ENCODE measurements at places on chromosomes 7 and 10. TPM values are rescaled to one million over a fixed set of nuclear protein-coding genes. Genes with fewer than 3 reads are reported as not detected.

The HTR5A gene
- total RNA-seq: under 0.01 TPM

The PANK1 gene
- 3.8 TPM for total RNA-seq

GRCh38 chr7:46192271-46192670 lies 271.2 kb upstream of the IGFBP3 start:
- DNase-seq: no peak

DNA sequence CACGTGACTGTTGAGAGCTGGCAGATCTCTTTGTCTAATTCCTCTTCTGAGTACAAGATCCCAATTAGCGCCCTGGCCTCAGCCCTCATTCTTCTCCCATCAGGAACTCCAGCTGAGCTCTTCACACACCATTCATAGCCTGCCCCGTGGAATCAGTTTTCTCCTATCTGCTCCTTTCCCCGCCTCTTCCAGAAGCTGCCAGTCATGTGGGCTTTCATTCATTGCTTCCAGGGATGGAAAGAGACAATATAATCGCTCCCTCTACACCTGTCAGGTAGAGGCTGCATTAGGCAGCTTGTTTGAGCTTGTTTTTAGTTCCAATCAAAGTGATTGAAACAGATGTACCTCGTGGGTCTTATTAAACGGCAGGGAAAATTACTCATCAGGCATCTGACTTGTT lies 515.8 kb downstream of the TYW1 start:
- DNase-seq: no peak

DNA sequence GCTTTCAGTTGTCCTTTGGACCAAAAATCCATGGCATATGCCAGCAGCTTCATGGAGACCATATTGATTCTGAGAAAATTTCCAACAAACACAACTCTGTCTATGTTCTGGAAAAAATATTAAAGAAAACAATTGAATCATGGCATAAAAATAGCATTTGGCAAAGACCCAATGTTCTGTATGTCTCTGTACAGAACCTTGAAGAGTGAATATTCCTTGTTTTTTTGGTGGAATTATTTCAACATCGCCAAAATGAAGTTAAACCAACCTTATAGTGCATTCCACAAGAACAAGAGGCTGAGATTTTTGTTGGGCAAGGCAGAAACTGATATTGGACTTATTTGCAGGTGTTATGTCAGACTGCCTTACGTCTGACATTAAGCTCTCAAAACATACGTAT lies 53.3 kb upstream of the SLC16A12 start:
- DNase-seq: no peak

- DNase-seq: no peak
These were observed 27.1 kb upstream of the SH3PXD2A start for GRCh38 chr10:103882285-103883007.

DNA sequence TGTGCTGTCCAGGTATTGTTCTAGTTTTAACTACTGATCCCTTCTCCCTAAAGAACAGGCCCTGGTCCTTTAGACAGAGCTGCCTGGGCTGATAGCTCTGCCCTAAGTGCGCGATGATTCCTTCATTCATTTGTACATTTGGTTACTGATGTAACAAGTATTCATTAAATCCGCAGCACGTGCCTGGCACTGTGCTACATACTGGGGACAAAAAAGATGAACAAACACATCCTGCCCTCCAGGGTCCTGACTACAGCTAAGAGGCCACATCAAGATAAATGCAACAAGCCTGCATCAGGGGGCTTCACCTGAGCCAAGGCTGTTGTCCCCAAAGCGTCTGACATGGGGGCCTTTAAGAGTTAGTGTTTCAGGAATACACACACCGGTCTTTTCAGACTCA lies 99.0 kb upstream of the PODXL start:
- no peak for DNase-seq

- DNase-seq: no peak
These were observed 198.7 kb downstream of the THSD7A start for GRCh38 chr7:11633310-11633709.

DNA sequence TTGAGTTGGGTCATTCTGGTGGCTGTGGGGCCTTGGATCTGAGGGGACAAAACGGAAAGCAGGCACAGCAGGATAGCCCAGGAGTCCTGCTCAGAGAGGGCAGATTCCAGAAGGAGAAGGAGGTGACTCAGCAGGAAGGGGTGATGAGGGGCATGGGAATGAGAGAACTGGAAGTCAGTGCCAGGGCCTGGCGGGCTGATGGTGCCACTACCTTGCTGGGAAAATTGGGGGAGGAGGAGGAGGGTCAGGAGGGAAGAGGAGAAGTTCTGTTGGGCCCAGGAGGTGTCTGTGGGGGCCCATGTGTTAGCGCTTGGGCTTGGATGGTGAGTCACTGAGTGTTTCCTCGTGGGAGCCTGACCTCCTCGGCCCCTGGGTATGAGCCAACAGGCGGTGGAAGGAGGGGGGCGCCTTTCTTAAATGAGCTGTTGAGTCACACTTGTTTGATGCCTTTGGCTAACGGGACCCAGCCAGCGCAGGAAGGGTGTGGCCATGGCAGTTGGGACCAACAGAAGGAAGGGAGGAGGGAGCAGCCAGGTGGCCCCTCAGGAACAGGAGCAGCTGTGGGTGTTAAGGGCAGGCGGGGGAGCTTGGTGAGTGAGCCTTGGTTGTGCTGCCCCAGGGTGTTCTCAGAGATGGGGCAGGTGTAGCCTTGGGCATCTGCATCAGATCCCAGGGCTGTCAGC lies 130.0 kb upstream of the BTBD16 start:
- no peak for DNase-seq

DNA sequence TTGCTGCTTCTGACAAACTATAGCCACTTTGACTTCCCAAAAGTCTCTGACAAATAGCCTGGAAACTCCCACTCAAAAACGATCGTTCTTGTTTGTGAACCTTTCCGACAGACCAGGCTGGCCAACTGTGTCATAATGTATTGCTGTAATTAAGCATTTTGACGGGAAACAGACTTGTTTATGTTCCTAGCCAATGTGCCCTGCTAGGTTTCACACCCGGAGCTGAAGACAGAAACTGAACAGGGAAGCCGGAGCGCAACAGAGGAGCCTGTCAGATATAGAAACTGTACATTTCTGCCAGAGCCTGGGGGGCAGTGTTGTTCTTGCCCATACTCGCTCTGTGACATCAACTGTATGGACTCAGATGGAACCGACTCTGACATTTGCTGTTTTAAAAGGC lies 55.3 kb upstream of the C7orf33 start:
- DNase-seq: peak; percentile 73

DNA sequence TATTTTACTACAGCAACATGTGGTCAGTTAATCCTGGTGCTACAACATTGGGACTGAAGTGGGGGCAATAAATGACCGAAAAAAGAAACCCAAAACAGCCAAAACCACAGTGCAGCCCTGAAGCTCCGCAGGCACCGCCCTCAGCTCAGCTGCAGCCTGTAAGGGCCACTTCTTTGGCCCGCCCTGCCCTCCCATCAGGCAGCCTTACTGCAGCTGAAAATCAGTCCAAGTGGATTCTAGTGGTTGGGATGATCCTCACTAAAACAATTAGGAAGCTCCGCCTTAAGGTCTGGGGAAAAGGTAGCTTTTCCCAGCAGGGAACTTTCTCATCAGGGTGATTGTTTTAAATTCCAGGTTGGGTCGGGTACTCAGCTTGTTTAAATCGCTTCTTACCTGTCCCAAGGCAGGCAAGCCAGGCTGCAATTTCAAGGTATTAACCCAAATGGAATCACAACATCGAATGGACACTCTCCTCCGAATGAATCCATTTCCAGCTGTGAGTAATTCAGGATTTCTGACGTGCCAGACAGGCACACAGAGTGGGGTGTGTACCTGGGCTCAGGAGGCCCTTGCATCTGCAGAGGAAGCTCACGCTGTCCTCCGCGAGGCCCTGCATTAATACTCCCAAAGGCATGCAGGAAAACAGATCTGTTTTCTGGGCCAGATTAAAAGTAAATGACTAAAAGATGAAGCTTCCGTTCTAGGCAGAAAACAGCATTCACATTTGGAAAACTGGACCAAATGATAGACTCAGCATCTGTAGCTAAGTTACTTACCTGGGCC lies 104.3 kb downstream of the CREB5 start:
- DNase-seq: no peak

DNA sequence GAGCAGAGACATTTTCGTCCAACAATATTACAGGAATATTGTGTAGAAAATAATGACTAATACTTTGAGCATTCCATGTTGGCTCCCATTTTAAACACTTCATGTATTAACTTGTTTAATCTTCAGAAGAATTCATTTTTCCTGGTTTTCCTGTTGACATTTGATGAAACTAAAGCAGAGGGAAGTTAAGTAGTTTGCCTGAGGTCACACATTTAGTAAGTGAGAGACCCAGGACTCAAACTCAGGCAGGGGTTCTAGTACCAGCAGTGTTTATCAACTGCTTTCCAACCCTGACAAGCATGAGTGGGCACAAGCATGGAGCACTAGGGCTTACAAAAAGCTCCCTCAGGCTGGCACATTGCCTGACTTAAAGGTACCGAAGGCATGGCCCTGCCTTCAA lies 719.1 kb downstream of the AUTS2 start:
- no peak for DNase-seq

The CALML3 gene
- not detected for total RNA-seq

- no peak for DNase-seq
These were observed 820 bp downstream of the BBS9 start for GRCh38 chr7:33130184-33130583.

GRCh38 chr7:33495207-33495606 lies 365.8 kb downstream of the BBS9 start:
- no peak for DNase-seq

The OR2A5 gene
- total RNA-seq: not detected

GRCh38 chr7:22992874-22993840 lies 20.8 kb downstream of the HYCC1 start:
- no peak for DNase-seq

- DNase-seq: no peak
These were observed 343.7 kb downstream of the GLRX3 start for GRCh38 chr10:130479926-130480325.

GRCh38 chr7:29564496-29565223 lies 1.0 kb downstream of the PRR15 start:
- no peak for DNase-seq

DNA sequence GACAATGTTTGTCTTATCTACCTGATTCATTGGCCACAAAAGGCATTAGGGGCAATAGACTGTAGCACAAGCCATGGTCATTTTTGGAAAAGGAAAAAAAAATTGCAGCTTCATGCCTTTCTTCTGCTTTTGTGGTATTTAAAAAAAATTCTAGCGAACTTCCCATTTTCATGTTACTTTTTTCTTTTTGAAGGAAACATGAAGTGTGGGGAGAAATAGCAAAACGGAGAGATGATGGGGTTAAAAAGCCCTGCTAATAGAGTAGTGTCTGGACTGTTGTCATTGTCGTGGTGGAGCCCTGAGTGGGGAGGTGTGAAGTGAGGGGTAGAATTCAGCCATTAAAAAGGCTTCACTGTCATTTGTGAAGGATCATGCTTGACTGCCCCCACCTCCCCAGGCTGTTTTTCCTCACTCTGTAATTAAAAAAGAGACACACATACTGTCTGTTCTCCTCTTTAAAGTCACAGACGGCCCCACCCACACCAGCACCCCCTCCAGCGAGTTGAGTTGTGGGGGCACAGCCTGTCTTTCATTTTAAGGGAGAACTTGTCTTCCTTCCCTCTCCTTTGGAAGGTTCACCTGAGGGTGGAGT lies 272.4 kb downstream of the CREB5 start:
- no peak for DNase-seq

The SCART1 gene
- total RNA-seq: 3.2 TPM

- no peak for DNase-seq
These were observed 109.0 kb downstream of the ST7 start for GRCh38 chr7:117062300-117062699.

The CNTNAP2 gene
- total RNA-seq: 0.54 TPM

The KEL gene
- 2.4 TPM for total RNA-seq

The NODAL gene
- not detected for total RNA-seq

DNA sequence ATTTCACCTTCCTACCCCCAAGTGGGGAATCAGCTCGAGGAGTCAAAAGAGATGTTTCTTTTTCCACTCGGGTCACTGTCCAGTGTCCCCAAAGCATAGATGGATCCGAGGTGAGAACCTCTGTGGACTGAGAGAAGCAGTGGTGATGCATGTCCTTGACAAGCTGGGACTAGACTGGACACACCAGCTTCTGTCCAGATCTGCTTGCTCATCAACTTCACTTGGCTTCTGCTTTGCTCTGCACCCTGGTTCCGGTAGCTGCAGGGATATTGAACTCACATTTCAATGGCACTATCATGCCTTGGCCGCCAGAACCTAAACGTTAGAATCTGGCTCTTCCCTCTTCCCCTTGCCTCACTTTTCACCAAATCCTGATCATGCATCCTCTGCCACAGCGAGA lies 50.3 kb upstream of the CXCL12 start:
- DNase-seq: no peak

DNA sequence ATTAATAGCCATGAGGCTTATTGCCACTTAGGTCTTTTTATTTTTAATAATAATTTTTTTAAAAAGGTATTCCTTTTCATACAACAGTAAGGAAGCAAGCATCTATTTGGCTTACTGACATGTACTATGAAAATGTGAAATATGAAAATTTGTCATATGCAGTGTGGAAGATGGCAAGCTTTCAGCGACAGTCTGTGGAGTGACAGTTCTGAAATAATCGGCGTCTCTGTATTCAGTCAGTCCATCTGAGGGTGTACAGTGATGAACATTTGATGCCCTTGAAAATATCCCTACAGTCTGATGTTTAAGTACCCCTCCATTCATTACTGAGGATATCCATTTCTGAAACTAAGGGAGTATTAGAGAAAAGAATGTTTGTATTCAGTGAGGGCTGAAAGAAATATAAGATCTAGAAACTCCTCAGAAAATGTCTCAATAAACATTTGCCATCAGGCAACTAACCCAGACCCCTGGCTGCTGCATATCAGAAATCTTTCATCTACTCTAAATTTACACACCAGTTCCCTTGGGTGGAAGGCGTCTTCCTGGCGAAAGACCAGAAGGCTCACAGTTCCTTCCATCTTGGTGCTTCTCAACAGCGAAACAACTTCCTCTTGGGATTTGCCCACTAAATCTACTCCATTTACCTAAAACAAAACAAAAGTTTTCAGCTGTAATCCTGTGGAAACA lies 440.6 kb downstream of the PARD3 start:
- DNase-seq: peak; percentile 20

The ASIC3 gene
- 0.54 TPM for total RNA-seq
